T-helper 2 cell (primary cell): ENCODE measurements at places on chromosomes 13 and 19.

GRCh38 chr19:2166741-2167738, 3.3 kb downstream of the DOT1L start:
- DNase-seq: no peak

DNA sequence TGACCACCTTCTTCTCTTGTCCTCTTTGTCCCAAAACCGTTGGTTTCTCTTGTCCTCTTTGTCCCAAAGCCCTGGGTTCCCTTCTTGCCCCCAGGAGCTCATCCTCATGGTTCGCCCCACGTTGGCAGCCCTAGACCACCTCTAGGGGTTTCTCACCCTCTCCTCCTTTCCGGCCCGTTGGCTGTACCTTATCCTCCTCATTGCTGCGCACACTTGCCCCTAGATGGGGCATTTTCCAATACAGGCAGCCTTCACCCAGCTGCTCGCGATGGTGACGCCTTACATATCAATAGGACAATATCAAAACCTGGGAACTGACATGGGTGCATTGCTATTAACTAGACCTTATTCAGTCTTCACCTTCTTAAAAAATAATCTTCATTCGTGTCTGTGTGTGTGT, 86.5 kb downstream of the IPO5 start:
- DNase-seq: no peak

- no peak for DNase-seq
These were observed 27.0 kb downstream of the ZMYM5 start for GRCh38 chr13:19836472-19836871.

- no peak for DNase-seq
These were observed 44.3 kb downstream of the PSG3 start for GRCh38 chr19:42695811-42696503.

DNA sequence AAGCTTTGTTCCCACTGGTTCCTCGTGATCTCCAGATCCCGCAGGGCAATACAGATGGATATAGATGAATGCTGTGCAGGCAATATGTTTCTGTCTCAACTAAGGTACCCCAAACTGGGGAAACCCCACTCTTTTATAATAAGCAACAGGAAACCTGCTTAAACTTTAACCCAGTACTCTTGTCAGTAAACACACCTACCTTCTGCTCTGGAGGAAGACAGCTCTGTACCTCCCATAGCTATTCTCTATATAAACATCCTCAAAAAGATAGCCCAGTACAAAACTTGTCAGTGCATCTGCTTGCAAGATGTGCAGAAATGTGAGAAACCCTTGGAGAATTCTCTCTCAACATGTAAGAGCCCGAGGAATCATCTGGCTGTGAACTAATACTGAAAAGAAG, 583.6 kb downstream of the OLFM4 start:
- DNase-seq: no peak

DNA sequence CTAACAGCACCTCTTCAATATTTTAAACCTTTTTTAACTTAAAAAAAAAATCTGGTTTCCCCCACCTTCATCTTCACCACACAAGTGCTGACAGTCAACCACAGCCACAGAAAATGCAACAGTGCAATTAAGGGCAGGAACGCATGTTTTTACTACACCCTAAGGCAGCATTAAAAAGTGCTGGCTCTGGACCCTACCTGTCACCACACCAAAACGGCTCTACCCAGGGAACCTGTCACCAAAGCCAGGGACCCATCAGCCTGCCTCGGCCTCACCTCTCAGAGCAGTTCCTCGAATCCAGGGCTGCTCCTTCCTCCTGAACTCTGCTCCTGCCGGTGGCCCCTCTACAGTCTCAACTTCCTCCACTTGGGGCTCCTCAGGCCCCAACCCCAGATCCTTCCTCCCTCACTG, 22.5 kb upstream of the SLC35E1 start:
- no peak for DNase-seq

- DNase-seq: no peak
These were observed 488 bp downstream of the RCN3 start for GRCh38 chr19:49528211-49528771.

DNA sequence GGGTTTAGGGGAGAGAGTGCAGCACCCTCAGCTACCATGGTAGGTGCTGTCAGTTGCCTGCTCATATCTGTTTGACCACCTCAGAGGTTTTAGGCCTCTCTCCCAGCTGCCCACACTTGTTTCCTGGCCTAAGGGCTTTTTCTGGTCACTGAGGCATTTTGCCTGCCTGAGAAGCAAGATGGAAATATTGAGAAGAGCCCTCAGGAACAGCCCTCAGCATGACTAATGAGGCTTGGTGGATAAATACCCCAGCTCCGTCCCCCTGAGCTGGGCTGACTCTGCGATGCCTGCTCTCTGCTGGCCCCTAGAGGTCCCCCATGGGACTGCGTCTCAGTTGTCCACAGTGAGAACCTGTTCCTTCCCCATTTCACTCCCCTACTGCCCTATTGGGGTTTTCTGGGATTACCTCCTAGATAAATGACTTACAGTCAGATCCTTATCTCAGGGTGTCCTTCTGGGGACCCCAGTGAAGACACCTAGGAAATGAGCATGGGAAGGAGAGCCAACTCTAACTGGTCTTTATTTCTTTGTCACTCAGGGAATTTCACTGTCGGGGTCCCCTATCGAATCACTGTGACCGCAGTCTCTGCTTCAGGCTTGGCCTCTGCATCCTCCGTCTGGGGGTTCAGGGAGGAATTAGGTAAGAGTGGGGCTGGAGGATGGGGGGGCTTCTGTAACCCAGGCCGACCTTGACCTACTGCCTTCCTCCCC, 13.3 kb downstream of the PALM3 start:
- DNase-seq: peak; percentile 50

- peak; percentile 30 for DNase-seq
These were observed 38.3 kb downstream of the TMED1 start for GRCh38 chr19:10797541-10798256.

DNA sequence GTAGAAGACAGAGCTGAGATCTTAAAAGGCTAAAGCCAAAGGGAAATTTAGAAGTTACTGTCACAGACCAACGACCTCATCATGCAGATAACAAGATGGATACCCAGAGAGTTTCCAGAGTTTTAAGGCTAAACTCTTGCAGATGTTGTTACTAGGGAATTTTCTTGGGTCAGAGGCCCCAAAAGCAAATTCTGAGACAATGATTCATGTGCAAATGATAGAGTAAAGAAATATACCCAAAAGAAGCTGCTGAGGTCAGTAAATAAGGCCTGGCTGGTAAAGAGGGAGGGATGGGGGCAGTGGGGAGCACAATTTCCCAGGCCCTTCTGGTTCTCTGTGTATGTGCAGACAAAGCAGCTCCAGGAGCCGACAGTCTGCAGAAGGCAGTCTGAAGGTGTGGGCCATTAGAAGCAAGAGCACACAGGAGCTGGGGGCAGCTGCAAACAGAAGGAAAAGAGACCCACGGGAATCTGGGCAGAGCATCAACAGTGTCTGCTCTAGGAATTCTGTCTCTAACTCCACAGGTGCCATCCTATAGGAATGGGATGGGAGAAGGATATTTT, 330.8 kb downstream of the TBC1D4 start:
- no peak for DNase-seq

- no peak for DNase-seq
These were observed 719.0 kb upstream of the MIR17HG start for GRCh38 chr13:90628471-90628870.

DNA sequence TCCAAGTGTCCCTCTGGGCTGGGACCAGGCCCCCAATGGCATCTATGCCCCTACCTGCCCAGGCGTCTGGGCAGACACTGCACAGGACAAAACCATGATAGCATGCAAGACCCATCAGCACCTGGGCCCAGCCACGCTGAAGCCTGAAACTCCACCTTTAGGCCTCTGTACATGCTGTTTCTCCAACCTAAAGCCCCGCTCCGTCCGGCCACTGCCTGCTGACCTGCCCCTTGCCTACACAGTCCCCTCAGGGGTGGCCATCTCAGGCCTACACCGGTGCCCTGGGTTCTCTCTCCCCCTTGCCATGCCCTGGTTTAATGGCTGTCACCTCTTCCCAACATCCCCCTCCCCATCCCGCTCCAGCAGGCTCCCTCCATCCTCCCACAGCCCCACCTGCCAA, 15.3 kb downstream of the GJA3 start:
- DNase-seq: no peak

GRCh38 chr19:53960886-53961285, 1.9 kb upstream of the CACNG8 start:
- DNase-seq: no peak

DNA sequence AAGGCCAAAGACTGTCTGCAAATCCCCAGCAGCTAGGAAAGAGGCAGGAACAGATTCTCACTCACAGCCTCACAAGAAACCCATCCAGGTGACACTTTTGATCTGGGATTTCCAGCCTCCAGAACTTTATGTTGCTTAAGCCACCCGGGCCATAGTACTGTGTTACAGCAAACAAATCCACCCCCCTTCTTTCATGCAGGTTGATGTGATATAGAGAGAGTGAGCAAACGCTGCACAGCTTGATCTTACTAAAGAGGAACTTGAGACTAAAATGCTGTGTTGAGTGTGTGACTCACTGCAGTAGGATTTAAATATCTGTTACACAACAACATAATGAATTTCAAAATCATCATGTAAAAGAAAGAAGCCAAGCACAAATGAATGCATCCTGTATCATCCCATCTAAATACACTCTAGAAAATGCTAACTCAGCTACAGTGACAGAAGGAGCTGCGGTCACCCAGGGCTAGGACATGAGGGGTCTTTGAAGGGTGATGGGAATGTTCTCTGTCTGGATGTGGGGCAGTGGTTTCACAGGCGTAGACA, 32.2 kb downstream of the RCBTB2 start:
- no peak for DNase-seq

- no peak for DNase-seq
These were observed 87.9 kb downstream of the KLF5 start for GRCh38 chr13:73146707-73147106.

GRCh38 chr19:48896191-48896720, 2.3 kb downstream of the TULP2 start:
- DNase-seq: peak; percentile 57

GRCh38 chr13:27792393-27793218, at the start of gene GSX1:
GSX1 (plus strand) TSS chr13:27792483; CDS start chr13:27792691, 208 bp downstream.
- peak; percentile 18 for DNase-seq

GRCh38 chr19:10110972-10111317, 548 bp upstream of the P2RY11 start:
- DNase-seq: no peak

GRCh38 chr19:50432221-50433028, at the start of gene MYBPC2:
MYBPC2 (plus strand) TSS chr19:50432892; CDS start chr19:50432954, 62 bp downstream.
- no peak for DNase-seq

DNA sequence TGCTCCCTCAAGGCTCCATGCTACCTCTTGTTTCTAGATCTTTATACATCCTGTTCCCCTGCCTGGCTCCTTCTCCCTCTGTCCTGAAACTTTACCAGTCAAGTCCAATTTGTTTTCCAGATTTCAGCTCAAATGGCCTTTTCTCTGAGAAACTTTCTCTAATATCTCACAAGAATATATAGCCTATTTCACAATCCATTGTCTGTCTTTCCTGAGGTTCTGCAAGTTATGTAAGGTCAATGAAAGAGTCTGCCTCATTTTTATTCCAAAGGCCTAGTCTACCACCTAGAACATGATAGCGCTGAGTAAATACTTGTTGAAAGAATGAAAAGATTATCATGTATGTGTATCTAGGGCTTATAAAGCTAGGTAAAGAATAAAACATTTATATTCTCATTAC, 348.8 kb downstream of the SPRY2 start:
- no peak for DNase-seq

- DNase-seq: peak; percentile 26
These were observed 18.7 kb upstream of the ZNF888 start for GRCh38 chr19:52941941-52942385.

DNA sequence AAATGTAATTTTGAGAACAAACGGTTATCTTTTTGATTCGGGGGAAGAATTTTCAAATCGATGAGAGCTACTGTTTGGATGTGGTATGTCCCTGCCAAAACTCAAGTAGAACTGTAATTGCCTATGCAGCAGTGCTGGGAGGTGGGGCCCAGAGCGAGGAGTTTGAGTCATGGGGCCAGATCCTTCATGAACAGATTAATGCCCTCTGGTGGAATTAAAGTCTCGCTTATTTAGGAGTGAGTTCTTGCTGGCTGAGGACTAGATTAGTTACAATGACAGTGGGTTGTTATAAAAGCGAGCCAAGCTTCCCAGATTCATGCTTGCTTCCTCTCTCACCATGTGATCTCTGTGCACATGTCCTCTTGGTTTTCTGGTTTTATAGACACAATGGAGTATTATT, 11.8 kb upstream of the PRR20A start:
- DNase-seq: no peak

DNA sequence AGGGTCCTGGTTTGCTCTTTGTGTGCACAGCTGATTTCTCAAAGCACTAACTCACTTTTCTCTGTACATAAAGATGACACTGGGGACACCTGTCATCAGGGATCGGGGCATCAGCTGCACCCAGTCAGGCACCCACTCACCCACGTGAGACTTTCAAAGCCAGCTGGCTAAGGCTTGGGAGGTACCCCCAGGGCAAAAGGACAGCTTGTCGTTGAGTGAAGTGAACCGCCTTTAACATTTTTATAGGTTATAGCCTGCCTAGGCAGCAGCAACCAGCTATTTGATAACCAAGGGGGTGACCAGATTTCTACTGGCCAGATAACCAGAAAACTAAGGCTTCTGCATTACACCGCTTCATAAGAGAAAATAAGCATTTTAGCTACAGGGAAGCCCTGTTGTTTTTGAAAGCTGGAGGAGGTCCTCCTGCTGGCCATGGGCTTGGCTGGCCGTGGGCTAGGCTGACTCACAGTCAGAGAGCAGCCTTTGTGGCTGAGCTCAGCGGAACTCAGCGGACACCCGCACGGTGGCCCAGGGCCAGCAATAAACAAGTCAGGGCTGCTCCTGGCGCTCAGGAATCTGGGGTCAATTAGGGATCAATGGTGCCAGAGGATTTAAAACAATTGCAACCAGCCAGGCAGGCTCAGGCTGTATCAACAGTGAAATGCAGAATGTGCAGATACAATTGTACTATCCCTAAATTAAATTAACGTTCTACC, 57.1 kb downstream of the ALOX5AP start:
- no peak for DNase-seq

- no peak for DNase-seq
These were observed 4.7 kb upstream of the MVB12A start for GRCh38 chr19:17415121-17415520.

GRCh38 chr13:70051531-70051930, 56.1 kb upstream of the ATXN8OS start:
- no peak for DNase-seq

DNA sequence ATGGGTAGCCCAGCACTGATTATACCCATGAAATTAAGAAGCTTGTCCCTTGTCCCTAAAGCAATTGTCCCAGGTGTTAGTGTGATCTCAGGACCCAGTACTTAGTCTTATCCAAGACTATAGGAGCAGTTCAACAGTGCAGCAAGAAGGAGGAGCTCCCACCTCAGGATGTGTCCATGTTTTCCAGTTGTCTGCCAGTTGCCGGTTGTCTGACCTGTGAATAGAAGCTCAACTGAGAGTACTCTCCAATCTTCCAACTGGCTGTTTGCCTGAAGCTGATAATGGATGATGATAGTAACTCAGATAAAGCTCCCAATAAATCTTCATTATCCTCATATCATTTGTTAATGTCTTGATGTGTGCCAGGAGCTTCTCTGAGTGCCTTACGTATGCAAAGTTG, 107.2 kb upstream of the HTR2A start:
- DNase-seq: no peak
